Activated naive CD4-positive, alpha-beta T cell treated with anti-CD3 and anti-CD28 coated beads, Interleukin-2, amount 50 U/mL, for 72 hours (primary cell): ENCODE measurements at places on chromosomes 5 and 9.

DNA sequence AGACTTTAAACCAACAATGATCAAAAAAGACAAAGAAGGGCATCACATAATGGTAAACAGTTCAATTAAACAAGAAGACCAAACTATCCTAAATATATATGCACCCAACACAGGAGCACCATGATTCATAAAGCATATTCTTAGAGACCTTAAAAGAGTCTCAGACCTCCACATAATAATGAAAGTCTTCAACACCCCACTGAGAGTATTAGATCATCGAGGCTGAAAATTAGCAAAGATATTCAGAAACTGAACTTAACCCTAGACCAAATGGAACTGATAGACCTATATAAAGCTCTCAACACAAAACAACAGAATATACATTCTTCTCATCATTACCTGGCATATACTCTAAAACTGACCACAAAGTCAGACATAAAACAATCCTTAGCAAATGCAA is 11.7 kb upstream of the SPINK14 start:
- no peak for DNase-seq

DNA sequence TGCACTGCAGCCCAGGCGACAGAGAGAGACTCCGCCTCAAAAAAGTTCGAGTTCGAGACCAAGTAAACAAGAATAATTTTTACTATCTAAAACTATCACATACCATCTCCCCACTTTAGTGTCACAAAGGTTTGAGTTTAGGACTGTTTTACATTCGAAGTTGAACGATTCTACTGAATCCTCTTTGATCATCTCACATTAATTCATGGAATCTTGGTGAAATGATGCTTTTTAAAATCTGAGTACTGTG is 715 bp upstream of the RPS6 start:
- no peak for DNase-seq

DNA sequence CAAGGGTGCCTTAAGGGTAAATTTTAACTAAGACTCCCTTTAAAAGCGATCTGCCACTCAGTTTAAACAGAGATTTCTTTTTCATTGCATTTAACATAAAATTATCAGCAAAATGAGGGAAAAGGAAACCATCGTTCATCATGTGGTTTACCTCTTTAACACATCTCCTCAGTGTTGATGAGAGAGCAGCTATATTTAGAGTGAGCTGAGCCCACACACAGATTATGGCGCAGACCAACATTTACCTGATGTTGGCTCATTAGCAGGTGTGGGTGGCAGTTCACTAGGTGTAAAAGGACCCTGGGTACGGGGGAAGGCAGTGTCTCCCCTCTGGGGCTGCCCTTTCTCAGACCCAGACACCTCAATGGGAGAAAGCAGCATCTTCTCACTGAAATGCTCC is 149.8 kb downstream of the ENTREP1 start:
- DNase-seq = no peak

GRCh38 chr5:88667496-88668201 is 215.3 kb downstream of the MEF2C start:
- no peak for DNase-seq

GRCh38 chr9:126854734-126855133 is 5.7 kb upstream of the ZBTB34 start:
- no peak for DNase-seq

- DNase-seq = no peak
These were observed 499.7 kb downstream of the SLCO4C1 start for GRCh38 chr5:101796427-101796826.

DNA sequence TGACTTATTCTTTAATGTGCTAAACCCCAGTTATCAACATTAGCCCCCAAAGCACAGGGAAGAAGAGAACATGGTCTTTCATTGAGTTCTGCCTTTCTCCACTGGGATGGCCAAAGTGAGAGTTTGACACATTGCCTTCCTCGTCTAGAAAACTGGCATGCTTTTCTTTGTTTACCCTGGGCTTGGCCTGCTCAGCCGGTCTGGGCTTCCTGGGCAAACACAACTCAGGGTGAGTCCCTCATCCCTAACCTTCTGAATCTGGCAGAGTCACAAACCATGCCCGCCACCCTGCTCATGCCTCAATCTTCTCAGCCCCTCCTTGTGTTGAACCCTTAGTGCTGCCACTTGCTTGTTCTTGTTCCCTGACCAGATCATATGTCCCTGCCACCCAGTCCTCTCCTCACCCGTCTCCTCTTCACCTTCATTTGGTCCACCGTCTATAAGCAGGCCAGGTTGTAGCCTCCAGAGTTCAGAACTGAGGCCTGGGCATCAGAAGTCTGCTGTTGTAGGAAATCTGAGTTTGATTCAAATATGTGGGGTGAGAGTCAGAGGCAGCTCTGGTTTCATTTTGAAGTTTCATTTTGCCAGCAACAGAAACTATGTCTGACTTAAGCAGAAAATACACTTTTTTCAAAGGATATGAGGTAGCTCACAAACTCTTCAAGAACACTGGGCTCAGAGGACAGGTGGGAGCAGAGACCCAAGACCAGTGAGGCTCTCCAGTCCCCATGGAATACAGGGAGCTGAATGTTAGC is 217.6 kb downstream of the NDUFS4 start:
- no peak for DNase-seq

GRCh38 chr9:115144706-115145105 is 26.7 kb upstream of the TNC start:
- DNase-seq = no peak

GRCh38 chr5:177430140-177430951 is 3.9 kb downstream of the GRK6 start:
- DNase-seq = no peak

DNA sequence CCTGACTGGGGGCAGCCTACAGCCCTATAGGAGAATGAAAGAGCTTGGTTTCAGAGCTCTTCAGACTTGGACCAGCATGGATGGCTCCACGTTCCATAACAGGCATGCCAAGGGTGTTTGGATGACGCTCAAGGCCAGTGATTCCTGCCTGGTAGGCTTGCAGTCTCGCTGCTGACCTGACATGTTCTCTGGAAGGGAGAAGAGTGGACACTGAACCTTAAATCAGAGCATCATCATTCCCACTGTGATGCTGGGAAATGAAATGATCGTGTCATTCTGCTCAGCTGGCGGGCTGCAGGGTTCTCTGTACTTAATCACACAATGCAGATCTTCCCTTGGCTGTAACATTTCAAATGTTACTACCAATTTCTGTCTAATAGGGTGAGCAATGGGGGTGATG is 57.0 kb downstream of the CFAP90 start:
- DNase-seq = no peak

GRCh38 chr5:74977471-74977870 is 74.9 kb downstream of the GCNT4 start:
- DNase-seq = no peak

DNA sequence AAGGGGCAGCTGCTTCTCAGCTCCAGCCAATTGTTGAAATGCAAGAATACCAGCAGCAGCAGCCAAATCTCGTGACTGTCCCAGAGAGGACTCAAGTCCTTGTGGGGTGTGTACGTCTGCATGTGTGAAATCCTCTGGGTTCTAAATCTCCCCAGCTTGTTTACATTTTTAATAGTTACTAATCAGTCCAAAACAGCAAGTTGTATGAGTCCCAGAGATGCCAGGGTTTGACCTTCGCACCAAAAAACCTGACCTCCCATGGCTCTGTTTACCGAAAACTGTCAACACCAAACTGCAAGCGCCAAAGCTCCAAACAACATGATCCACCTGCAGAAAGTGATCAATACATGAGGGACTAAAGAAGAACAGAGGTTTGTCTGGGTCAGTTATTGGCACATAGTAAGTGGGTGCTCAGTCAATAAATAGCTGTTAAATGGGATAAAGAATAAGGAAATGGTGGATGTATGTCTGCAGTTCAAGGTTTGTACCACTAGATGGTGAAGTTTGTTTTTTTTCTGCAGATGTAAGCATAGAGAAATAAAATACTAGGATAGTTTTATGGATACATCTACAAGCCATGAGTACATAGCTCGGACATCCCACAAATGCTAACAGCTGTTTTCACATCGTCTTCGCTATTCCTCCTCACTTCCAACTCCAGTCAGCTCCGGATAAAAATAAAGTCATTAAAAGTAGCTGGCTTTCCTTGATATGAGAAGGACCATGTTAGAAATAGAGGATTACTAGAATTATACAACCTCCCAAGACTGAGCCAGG is 85.3 kb upstream of the ADRB2 start:
- no peak for DNase-seq

- DNase-seq = no peak
These were observed 116.5 kb upstream of the FBXL7 start for GRCh38 chr5:15383469-15383868.

GRCh38 chr9:113503613-113504211 is 40.2 kb downstream of the RGS3 start:
- DNase-seq = no peak

GRCh38 chr9:131008909-131009618 is at the start of gene LAMC3:
TSS of gene LAMC3 (plus strand) at chr9:131009174. CDS start at chr9:131009215, 41 bp downstream.
- no peak for DNase-seq

GRCh38 chr5:57231607-57232006 is 57.7 kb downstream of the GPBP1 start:
- no peak for DNase-seq

GRCh38 chr5:121378559-121379359 is 472.9 kb upstream of the FTMT start:
- no peak for DNase-seq

GRCh38 chr5:166505544-166505943 is 1785.9 kb upstream of the WWC1 start:
- no peak for DNase-seq

DNA sequence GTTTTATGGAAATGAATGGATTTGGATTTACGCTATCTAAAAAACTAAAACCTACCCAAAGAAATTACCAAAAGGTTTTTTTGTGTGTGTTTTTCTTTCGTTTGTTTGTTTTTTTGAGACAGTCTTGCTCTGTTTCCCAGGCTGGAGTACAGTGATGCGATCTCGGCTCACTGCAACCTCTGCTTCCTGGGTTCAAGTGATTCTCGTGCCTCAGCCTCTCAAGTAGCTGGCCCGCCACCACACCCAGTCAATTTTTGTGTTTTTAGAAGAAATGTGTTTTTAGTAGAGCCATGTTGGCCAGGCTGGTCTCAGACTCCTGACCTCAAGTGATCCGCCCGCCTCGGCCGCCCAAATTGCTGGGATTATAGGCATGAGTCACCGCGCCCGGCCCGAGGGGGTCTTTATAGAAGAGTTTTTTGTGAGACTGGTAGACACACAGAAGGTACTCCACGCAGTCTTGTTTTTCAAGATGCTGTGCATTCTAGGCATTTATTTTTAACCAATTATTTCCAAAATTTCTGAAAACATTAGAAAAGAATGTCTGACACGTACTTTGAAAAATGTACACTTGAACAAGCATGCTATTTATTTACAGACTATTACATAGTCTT is 75.7 kb downstream of the NR6A1 start:
- no peak for DNase-seq

- no peak for DNase-seq
These were observed 26.2 kb upstream of the LMX1B start for GRCh38 chr9:126587187-126588185.

DNA sequence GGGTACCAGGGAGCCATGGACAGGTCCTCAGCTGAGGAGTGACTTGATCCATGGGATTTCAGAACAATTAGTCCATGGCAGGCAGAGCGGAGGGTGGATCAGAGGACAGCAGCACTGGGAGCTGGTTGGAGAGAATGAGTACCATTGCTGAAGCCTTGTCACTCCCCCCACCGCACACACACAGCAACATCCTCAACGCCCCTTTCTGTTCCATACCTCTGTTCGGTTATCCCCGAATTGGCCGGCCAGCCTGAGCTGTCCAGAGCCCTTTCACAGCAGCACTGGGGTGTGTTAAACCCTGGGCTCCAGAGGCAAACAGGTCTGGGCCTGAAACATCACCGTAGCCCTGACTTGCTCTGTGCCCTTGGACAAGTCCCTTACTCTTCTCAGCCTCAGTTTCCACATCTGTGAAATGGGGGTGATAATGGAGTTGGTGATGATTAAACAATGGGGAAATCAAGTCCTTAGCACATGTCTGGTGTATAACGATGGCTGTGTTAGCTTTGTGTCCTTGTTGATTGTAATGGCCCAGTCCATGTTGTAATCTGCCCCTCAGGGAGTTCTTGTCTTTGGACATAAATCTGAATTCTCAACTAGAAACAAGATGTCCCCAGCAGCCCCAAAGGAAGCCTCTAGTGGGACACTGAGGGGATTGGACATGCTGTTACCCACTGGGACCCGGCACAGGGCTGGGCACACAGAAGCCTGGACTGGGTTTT is 16.9 kb downstream of the GSN start:
- no peak for DNase-seq

GRCh38 chr9:134123764-134124128 is 12.1 kb upstream of the WDR5 start:
- no peak for DNase-seq

DNA sequence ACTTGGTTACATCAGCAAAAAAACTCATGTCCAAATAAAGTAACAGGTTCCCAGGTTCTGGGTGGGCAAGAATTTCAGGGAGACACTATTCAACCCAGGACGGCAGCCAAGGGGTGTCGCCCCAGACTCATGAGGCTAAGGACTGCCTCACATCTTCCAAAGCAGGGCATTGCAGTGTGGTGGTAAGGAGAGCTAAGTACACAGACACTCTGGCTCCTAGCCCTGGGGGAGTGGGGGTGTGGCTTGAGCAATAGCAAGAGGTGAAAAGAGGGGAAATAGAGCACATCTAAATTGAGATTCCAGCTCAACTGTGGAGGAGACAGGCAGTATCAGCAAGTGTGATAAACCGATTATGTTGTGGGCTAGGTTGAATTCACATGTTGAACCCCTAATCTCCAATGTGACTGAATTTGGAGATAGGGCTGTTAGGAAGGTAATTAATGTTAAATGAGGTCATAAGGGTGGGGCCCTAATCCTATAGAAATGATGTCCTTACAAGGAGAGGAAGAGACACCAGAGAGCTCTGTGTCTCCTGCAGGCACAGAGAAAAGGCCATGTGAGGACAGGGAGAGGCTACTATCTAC is 49.9 kb upstream of the MARCHF11 start:
- no peak for DNase-seq

DNA sequence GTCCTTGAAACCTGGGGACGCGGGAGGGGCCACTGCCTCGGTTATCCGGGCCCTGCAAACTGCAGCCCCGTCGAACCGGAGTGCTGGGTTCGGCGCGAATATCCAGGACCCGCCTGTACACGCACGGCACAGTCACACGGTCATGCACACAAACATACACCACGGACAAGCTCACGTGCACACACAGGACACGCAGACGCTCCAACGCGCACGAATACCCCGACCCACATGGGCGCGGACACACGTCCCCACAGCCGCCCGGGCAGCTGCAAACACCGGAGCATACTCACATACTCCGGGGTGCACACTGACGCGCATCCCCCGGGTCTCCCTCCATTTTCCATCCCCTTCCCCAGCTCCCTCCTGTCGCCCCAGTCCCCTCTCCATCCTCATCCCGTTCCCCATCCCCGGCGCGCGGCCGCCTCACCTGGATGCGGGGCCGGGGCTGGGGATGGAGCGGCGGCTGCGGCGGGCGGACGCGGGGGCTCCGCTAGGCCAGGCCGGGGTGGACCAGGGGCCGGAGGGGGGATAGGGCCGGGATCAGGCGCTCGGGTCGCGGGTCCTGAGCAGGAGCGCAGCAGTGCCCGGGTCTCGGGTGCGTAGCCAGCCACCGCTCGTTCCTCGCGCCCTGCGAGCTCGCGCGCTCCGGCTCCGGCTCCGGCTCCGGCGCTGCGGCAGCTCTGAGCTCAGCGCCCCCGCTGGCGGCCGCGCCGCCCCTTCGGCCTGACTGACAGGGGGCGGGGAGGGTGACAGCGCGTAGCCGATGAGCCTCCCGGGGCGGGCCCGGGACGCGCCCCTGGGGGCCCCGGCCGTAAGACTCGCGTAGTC is at the start of the genes EIF4E1B and SNCB:
TSS of gene EIF4E1B (plus strand) at position 823 of the 828 bp plus-strand sequence. CDS start 12,113 bp downstream, outside the sequence.
TSS of gene SNCB (minus strand) at position 682 of the 828 bp plus-strand sequence. CDS start 880 bp downstream, outside the sequence.
- DNase-seq = peak; percentile 79
